Keratinocyte (primary cell): ENCODE measurements at places on chromosomes 2 and 18. TPM values are rescaled to one million over a fixed set of nuclear protein-coding genes. Genes with fewer than 3 reads are reported as not detected.

Gene MYO5B
- 6.5 to 7.7 TPM (median 6.8 TPM) in 3 replicates for polyA plus RNA-seq

Gene SPATA3
- not detected in 3 replicates for polyA plus RNA-seq

Gene MC5R
- not detected in 3 replicates for polyA plus RNA-seq

Gene KHK
- polyA plus RNA-seq, result 0.06 to 0.36 TPM (median 0.21 TPM) in 3 replicates

Gene RAB31
- 40.4 to 53.9 TPM (median 47.0 TPM) in 3 replicates for polyA plus RNA-seq

Gene CCDC102B
- 0.25 to 0.82 TPM (median 0.60 TPM) in 3 replicates for polyA plus RNA-seq

Gene PCARE
- polyA plus RNA-seq, result 0.01 TPM in 1 of 3 replicates, not detected in the others

Gene CYP27C1
- 3.1 to 7.9 TPM (median 6.1 TPM) in 3 replicates for polyA plus RNA-seq

Gene HOXD1
- not detected in 3 replicates for polyA plus RNA-seq

Gene GRB14
- 1.4 to 4.2 TPM (median 2.3 TPM) in 3 replicates for polyA plus RNA-seq

Gene PRKCE
- 1.5 to 2.0 TPM (median 2.0 TPM) in 3 replicates for polyA plus RNA-seq

Gene TTLL4
- polyA plus RNA-seq, result 19.6 to 26.3 TPM (median 20.1 TPM) in 3 replicates

Gene IL1R2
- 24.6 to 57.3 TPM (median 47.7 TPM) in 3 replicates for polyA plus RNA-seq
